ENCODE measurements at places on chromosomes 3 and 15. TPM values are rescaled to one million over a fixed set of nuclear protein-coding genes. Genes with fewer than 3 reads are reported as not detected.

DNA sequence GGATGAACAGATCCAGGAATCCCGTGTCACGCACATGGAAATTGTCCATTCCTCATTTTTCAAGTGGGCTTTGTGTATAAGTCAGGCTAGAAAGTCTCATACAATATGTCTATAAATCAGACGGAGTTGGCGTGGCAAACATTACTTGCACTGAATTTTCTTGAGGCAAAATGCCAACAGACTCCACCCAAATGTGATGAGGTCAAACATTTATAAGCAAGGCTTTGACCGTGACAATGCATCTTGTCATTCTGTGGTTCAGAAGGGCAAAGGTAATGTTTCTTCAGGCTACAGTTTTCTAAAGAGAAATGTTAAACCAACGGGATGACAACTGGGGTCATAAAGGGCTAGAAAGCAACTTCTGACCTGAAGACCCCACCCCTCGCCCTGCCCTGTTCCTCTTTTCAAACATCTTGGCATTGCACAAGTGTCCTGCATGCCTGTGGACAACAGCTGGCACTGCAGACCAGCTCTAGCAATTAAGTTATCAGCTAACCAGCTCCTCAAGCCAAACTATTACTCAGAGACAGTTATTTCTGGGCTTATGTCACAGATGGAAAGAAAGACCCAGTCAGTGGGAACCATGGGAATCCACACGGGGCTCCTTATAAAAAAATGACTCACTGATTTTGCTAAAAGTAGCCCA lies 36.5 kb upstream of the SPTBN5 start:
- peak; percentile 42 for DNase-seq

DNA sequence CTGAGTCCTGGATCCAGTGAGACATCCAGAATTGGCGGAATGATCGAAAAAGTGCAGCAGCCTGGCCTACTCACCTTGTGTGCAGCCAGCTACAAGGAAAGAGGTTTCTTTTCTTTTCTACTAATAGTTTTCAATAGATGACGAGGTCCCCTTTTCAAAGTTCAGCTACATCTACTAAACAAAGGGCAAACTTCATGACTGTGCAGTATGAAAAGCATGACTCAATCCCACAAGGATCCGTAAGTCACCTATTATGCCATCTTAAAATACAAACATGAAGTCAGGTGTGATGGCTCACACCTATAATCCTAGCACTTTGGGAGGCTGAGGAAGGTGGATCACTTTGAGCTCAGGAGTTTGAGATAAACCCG lies 16.7 kb downstream of the MIX23 start:
- no peak for DNase-seq

DNA sequence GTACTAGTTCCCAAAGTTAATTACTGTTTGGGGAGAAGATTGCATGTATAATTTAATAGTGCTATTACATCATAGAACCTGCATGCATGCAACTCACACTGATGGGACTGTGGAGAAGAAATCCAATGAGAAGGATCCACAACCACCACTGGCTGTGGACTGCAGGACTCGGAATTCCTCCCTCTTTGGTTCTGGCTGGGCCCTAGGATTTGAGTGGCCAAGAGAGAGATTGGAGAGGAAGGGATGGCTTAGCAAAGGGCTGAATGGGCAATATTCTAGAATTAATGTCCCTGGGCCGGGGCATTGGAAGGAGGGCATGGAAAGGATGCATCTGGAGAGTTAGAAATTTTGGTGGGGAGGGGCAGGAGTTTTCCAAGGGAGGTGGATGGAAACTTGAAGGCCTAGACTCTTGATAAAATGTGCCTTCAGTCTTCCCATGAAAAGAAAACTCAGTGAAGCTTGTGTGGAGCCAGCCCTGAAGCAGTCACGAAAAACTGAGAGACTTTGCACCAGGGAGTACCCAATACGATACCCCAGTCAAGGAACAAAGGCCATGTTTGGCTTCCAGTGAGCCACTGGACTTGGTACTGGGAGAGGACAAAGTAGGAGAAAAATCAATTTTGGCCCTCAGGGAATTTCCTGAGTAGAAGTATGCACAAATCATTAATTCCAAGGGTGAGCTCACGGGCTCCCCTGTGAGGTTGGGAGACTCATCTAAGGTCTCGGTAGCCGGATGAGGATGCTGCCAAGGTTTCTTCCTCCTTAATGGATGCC lies 31.4 kb upstream of the TPM1 start:
- DNase-seq: no peak

DNA sequence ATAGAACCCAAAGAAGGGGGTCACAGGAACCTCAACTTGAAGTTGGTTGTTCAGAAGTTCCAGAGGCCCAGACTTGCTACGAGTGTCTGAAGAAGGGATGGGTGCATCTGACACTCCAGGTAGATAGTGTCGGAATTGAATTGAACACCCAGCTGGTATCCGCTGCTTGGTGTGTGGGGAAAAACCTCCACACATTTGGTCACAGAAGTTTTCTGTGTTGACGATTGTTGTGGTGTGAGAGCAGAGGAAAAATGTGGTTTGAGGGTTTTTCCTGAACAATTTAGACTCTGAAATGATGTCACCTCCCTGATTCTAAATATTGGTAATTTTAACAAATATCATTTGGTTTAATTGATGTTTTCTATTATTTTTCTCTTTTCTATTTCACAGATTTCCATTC lies 218.8 kb upstream of the CTNNB1 start:
- no peak for DNase-seq

DNA sequence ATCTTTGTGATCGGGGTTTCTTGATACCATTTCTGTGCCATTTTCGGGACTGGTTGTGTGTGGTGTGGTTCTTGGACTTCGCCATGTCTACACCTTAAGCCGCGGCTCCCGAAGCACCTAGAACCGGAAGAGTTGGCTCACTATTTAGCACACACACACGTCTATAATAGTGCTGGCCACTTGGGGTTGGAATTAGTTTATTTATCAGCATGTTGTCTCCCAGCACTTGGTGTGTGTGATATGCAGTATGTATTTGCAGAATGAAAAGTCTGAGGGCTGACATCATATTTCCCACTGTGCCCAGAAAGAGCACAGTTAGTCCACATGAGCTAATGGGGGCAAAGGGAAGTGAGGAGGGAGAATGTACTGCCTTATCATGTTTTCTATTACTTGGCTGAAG lies 23.6 kb downstream of the MLH1 start:
- no peak for DNase-seq

- DNase-seq: no peak
Observed at GRCh38 chr15:37136666-37137065, 36.3 kb upstream of the MEIS2 start.

- DNase-seq: no peak
Observed at GRCh38 chr3:49646236-49646635, 27.9 kb upstream of the APEH start.

GRCh38 chr15:99098991-99099390 lies 5.9 kb upstream of the SYNM start:
- no peak for DNase-seq

DNA sequence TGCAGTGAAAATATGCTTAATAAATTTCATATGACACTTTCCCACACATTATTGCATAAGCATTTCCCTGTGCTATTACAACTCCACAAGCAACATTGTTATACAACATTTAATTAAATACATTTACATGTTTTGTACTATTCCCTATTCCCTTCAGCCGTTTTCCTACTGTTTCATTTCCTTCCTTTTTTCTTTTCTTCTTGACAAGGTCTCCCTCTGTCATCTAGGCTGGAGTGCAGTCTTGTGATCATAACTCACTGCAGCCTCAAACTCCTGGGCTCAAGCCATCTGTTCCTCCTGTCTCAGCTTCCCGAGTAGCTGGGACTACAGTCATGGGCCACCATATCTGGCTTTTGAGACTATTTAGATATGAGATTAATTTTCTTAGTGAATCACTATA lies 254.7 kb downstream of the NFKBIZ start:
- no peak for DNase-seq

- DNase-seq: no peak
Observed at GRCh38 chr3:26931896-26932295, 309.3 kb downstream of the LRRC3B start.

- DNase-seq: no peak
Observed at GRCh38 chr3:106913966-106914365, 463.3 kb upstream of the CCDC54 start.

DNA sequence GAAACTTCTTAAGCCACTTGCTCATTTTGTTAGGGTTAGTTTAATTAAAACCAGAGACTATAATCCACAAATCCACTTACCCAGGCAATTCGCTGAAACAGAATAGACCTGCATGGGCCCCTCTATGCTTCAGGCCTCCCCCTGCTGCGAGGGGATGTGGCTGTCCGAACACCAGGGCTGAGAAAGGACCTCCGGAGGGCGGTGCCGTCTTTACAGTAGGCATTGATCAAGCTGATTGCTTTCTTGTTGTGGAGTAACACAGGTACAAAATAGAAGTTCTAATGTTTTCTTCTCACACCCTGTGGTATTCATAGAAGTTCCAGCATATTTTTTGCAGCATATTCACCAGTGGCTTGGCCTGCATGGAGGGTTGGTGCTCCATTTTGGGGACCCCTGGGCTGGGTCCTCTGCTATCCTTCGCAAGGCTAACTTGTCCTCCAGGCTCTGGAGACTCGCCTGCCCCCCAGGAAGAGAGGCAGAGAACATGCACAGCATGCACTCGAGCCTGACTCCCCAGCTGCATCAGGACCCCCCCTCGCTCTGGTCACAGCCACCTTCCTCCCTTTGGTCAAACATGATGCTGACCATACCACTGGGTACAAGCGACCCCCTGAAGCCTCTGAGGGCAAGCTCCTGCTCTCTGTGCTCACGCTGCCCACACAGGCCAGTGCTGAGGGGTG lies 55.3 kb downstream of the TPRA1 start:
- DNase-seq: no peak

DNA sequence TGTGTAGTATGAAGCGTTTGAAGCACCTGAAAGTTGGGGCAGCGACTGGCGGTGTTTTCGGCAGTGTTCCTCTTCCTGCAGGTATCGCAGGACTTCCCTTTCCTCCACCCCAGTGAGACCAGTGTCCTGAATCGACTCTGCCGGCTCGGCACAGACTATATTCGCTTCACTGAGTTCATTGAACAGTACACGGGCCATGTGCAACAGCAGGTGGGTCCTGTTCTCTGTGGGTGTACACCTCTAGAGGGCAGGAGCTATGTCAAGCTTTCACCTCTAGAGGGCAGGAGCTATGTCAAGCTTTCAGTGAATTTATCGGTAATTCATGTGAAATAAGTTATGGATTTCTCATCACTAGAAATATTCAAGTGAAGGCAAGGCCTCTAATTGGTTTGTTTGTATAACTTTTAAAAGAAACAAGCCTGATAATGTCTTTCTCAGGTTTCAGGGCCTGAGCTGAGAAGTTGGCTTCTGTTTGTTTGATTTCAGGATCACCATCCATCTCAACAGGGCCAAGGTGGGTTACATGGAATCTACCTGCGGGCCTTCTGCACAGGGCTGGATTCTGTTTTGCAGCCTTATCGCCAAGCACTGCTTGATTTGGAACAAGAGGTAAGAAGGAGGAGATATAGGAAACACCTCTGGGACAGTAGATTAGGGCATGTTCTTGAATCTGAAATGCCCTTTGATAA lies 5.3 kb downstream of the TUBGCP4 start:
- no peak for DNase-seq

DNA sequence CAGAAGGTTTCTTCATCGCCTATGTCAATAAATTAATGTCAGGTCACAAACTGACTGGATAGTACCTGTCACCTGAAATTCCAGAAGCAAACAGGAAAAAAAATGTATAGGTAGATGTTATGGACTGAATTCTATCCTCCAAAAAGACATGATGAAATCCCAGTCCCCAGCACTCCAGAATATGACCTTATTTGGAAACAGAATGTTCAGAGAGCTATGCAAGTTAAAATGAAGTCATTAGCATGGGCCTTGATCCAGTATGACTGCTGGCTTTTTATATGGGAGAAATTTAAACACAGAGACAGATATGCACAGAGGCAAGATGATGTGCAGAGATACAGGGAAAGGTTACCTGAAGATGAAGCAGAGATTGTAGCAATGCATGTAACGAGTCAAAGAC lies 953.4 kb downstream of the ZPLD1 start:
- DNase-seq: no peak

DNA sequence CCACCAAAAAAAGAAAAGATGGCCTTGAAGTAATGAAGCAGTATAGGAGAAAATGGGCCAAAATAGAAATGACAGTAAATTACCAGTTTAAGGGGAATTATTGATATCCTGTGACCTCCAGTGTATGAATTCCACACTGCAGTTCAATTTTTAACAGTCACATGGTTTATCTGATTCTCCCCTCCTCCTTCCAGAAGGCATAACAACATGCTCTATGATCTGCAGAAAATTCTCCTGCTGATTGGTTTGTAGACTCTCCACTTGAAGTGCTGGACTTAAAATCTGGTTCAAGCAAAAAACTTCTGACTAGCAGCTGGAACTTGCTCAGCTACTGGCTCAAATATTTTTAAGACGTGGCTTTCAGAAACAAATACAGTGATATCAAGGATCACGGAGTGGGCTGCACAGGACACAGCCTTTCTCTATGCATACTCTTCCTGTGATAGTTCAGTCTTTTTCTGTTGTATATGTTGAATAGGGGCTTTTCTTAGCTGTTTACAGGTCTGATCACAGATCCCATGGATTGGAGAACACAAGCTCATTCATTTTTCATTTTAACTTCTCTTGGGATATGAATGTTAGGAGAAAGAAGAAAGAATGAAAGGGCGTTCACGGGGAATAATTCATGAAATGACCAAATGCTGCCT lies 211.5 kb downstream of the LSAMP start:
- DNase-seq: no peak

DNA sequence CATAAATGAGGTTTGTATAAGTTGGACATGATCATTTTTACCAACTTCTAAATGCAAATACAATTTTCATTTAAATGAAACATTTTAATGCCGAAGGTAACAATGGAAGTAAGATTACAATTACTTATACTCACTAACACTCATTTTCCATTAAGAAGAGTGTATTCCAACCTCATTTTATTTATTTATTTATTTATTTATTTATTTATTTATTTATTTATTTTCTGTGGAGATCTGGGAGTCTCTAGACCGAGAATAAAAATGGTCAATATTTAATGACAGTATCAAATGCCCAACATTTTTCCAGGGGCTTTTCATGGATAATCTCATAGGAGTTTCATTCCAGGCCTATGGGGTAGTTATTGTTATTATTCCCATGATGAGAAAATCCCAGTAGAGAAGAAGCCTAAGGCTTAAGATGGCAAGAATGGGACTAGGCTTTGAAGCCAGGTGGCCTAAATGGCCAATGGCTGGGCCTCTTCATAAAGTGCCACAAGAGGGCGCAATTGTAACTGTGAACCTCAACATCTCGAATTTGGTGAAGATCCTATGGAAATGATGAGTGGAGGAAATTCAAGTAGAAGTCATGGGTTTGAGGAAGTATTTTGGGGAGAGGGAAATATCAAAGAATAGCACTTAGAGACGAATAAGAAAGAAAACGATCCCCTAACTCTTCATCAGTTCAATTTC lies 21.3 kb downstream of the VGLL3 start:
- no peak for DNase-seq

GRCh38 chr15:51263726-51264125 lies 74.7 kb downstream of the CYP19A1 start:
- DNase-seq: no peak

The CCR3 gene
- not detected for polyA plus RNA-seq

The SOX14 gene
- not detected for polyA plus RNA-seq

The SEMA6D gene
- polyA plus RNA-seq: 56.4 TPM

The EAF1 gene
- polyA plus RNA-seq: 7.6 TPM
